ENCODE measurements at places on chromosomes 6 and 20.

DNA sequence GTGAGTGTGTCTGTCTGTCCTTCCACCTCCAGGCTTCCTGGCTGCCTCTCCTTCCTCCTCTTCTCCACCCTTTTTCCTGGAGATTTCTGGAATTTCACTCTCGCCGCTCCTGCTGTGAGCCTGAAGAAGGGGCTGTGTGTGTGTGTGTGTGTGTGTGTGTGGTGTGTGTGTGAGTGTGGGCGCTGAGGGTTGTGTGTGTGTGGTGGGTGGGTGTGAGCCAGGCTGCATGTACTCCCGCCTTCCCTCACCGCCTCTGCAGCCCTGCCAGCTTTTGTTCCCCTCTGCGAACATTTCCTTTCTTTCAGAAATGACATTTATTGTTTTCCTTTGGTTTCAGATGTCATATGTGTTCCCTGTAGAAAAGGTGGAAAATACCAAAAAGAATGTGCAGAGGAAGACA lies 76.0 kb downstream of the SRC start:
- no peak for DNase-seq

- DNase-seq: no peak
Measured at GRCh38 chr20:62488470-62488869, 12.7 kb upstream of the GATA5 start.

GRCh38 chr6:142878407-142878806 lies 66.6 kb downstream of the HIVEP2 start:
- no peak for DNase-seq

- no peak for DNase-seq
Measured at GRCh38 chr6:147604373-147604772, 95.9 kb downstream of the SAMD5 start.

DNA sequence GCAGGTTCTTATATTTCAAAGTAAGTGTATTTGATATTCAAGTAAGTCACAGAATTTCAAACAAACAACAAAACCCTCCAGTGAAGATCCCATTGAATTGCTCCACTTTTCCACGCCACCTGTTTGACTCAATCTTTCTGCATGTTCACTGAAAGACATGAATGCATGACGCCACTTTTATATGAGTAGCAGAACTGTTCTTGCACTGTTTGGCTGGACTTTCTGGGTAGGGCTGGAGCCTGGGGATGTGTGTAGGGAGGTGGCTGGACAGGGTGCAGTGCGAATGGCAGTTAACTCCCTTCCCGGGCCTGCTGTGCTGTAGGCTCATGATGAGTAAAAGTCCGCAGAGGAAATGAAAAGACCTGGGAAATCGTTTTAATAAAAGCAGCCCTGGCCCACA lies 39.7 kb downstream of the IL20RA start:
- DNase-seq: no peak

DNA sequence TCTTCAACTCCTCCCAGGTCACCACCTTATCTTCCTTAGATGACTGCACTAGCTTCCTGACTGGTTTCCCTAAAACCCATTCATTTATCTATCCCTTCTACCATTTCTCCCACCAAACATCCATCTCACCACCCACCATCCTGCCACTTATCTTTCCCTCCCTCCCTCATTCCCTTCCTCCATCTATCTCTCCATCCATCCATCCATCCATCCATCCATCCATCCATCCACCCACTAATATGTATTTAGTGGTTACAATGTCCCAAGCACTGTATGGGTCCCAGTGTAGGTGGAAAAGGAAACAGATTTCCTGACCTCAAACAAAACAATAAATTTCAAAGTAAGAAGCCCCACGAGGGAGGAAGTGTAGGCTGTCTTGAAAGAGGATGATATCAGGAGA lies 59.3 kb upstream of the APCDD1L start:
- DNase-seq: no peak

- no peak for DNase-seq
Measured at GRCh38 chr6:121680058-121680457, 244.6 kb downstream of the GJA1 start.

GRCh38 chr20:38878866-38879265 lies 47.4 kb upstream of the FAM83D start:
- no peak for DNase-seq

DNA sequence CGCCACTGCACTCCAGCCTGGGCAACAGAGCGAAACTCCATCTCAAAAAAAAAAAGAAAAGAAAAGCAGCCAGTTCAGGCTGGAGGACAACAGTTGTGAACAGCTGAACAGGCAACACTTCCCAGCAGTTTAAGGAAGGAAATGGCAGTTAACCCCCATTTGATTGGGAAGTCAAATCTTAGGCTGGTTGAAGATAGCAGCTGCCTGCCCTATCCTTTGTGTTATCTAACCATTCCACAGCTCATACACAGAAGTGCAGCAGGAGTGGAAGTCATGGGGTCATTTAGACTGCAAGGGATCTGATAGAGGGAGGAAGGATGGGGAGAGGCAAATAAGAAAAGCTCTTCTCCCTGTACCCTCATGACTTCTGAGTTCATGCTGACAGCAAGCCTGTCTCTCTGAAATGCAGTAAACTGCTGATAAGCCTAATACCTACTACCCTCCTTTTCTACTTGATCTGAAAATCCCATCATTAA lies 35.3 kb downstream of the KCTD20 start:
- DNase-seq: no peak

DNA sequence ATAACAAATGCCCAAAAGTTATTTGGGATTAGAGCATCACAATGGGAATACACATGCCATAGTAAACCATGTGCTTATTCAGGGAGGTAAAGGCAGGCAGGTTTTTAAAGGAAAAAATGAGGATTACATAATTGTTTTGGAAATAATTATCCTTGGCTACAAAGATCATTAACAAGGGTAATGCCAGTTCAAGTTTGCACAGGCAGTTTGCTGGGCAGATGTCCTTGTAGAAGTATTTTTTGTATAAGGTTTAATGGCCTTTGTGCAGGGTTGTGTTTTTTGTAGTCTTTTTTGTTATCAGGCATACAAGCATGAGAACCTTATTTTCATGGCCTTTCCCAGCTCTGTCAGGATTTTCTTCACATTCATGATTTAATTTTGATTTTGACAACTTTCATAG lies 24.7 kb downstream of the FBXO9 start:
- no peak for DNase-seq

GRCh38 chr6:24929242-24929641 lies 6.5 kb downstream of the RIPOR2 start:
- no peak for DNase-seq

DNA sequence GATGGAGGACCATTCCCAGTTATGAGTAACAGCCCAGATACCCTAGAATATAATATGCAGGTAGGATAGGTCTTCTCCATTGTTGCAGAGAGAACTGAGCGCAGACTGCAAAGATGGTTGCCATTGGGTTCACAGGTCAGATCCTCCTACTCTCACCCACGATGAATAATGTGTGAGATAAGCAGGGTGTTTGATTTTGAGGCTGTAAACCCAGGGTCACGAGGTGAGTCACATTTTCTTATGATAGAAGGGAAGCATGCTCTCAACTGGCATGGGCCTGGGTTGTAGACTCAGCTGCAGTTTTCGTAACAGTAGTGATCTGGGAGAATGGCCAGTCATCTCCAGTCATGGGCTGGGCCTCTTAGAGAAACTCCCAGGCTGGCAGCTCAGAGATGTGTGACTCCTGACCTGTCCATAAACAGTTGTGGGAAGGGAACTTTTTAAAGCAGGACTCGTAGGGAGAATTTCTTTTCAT lies 74.2 kb downstream of the CD164 start:
- no peak for DNase-seq

- DNase-seq: no peak
Measured at GRCh38 chr6:7008451-7008988, 99.2 kb upstream of the RREB1 start.

GRCh38 chr6:94902974-94903628 lies 674.2 kb upstream of the MANEA start:
- no peak for DNase-seq

- no peak for DNase-seq
Measured at GRCh38 chr6:45614488-45615285, 237.0 kb upstream of the SUPT3H start.

DNA sequence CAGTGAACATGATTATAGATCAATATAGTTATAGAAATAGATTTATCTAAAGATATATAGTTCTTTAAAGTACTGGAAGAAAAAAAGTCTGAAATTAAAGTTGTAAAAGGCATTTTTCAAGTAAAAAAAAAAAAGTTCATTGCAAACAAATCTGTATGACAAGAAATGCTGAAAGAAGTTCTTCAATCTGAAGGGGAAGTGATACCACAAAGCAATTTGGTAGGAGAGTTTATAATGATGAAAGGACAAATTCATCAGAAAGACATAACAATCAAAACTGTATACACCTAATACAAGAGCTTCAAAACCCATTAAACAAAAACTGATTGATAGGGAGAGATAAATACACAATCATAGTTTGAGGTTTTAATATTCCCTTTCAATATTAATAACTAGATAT lies 14.1 kb downstream of the HUS1B start:
- DNase-seq: no peak

GRCh38 chr6:66568271-66568670 lies 861.2 kb upstream of the EYS start:
- no peak for DNase-seq

- no peak for DNase-seq
Measured at GRCh38 chr6:81517455-81517854, 235.0 kb downstream of the TENT5A start.
